ENCODE measurements at places on chromosomes 4 and X.

DNA sequence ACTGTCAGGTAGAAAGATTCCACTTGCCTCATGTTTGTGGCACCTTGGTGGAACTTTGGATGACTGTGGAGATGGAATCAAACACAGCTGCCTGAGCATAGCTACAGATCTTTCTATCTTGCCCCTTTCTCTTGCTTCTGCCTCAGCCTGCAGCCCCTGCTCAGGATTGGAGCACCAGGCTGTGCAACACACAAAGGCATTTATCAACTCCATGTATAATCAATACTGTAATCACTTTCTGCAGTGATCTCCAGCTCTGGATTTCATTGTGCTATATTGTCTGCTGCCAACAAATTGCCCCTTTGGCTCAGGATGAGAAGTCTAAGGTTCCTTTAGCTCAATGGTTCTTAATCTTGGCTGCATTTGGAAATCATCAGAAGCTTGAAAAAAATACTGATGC, 86.3 kb upstream of the PRPS1 start:
- DNase-seq, result no peak

- no peak for DNase-seq
Measured at GRCh38 chrX:129959493-129959832, 23.0 kb upstream of the BCORL1 start.

DNA sequence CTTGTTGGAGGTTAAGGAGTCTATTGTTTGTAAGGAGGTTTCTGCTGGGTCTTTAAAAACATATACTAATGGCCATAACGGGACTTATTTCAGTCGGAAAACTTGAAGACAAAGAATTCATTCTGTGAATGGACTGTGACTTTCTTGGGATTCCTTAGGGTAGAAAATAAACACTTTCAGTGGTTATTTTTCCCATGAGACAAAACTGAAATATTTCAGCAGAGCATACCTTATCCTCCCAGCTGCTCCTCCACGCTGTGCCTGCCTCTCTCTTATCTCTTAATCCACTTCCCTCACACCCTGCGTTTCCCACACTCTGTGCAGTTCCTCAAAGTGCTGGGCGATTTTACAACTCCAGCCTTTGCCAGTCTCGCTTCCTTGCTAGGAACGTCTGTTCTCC, 47.1 kb upstream of the SORBS2 start:
- DNase-seq, result no peak

DNA sequence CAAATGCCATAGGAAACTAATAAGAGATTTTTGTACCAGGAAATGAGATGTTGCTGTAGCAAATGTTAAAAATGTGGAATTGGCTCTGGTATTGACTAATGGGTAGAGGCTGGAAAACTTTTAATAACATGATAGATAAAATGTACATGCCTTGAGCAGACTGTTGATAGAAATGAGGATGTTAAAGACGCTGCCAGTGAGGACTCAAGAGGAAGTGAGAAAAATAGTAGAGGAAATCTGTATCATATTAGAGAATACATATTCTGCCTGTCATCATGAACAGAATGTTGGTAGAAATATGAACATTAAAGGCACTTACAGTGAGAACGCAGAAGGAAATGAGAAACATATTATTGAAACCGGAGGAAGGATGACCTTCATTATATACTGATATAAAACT, 577.2 kb upstream of the HTR2C start:
- DNase-seq, result no peak

GRCh38 chrX:7159149-7159861, 11.4 kb upstream of the PUDP start:
- no peak for DNase-seq

DNA sequence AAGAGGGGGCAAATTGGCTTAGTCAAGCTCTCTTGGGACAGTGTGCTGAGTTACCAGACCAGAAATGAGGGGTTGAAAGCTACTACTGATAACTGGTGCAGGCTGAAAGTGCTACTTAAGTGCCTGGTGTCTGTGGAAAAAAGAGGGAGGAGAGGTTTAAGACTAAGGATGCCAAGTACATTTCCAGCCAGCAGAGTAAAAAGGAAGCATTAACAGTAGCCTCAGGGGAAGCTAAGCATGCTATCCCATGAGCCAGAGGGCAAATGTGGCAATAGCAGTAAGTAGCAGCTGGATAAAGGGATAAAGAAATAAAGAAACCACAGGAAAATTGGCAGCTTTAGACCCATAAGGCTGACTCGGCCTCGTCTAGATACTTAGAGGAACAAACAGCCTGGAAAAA, 196.3 kb upstream of the MAB21L2 start:
- no peak for DNase-seq

GRCh38 chr4:147516133-147516532, 35.2 kb downstream of the EDNRA start:
- DNase-seq, result no peak

GRCh38 chrX:18753631-18754030, 46.2 kb downstream of the PPEF1 start:
- no peak for DNase-seq

GRCh38 chr4:102868153-102868780, 525 bp upstream of the CISD2 start:
- no peak for DNase-seq

GRCh38 chr4:73438582-73439215, 2.7 kb downstream of the AFP start:
- DNase-seq, result no peak

DNA sequence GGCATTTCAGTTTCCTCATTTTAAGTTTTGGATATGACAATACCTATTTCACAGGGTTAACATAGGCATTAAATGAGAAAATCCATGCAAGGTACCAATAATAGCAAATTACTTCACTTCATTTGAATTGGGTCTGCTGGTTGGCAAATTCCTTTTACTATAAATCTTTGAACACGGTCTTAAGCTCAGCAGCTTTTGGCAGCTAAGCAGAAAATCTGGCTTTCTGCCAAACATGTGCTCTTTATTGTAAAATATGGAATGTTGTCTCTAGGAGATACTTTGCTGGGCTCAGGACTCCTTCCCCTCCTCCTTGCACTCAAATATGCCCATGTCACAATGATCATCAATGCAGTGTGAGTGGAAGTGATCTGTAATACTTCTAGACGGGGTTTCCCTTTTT, 16.8 kb upstream of the DMP1 start:
- DNase-seq, result no peak

DNA sequence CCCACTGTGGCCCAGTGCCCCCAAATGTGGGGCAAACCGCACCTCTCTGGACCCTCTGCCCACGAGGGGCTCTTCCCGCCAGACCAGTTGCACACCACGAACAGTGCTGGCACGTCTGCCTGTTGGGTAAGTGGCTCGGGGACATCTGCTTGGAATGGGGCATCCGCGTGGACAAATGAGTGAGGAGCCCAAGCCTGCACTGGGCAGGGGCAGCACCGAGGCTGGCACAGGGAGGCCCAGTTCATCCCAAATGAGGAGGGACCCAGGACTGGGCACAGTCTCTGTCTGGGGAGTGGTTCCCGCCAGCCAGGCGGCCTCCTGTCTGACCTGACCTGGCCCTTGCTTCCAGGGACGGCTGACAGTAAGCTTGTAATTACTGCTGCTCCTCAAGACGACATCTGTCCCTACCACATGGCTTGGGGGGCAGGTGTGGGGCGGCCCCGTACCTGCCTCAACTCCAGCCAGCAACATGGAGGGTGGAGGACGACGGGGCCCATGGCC, 3.2 kb downstream of the SPON2 start:
- DNase-seq, result no peak

- no peak for DNase-seq
Measured at GRCh38 chr4:142551517-142552305, 294.4 kb downstream of the INPP4B start.

DNA sequence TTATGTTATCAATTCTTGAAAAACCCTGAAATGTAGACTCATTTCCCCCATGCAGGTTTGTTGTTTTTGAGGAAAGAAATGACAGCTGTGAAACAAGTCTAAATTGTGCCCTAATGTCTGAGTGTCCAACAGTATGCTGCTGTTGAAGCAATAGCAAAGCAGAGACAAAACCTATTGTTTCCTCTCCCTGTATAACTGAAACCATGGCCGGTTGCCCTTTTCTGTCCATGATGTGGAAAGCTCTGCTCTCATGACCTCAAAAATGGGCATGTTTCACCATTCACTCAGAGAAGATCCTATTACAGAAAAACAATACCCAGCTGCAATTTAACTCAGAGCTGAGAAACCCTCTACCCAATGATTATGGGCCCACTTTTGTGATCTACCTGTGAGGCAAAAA, 312.6 kb upstream of the FTHL17 start:
- no peak for DNase-seq

Data from stimulated activated CD8-positive, alpha-beta memory T cell treated with anti-CD3 and anti-CD28 coated beads, Interleukin-7, amount 100 ng/mL, for 48 hours (primary cell).